ENCODE measurements at places on chromosomes 2 and 18.
A peak's percentile ranks its signal among the peaks of the same experiment; 100 is the strongest.

DNA sequence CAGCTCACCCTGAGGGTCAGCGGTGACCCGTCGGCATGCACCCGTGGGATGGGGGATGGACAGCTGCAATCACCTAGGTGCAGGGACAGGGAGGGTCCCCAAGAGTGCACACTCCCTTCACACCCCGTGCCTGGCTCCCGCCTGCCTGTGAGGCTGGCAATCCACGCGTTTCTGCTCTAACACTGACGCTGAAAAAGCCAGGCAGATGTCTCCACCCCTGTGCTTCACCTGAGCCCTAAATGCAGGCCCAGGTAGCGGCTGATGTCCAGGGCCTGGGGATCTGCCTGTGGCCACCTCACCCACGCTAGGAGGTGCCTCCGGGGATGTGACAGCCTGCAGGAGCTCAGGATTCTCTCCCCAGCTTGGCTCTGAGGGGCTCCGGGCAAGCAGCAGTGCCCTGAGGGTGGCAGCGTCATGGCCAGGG is 212.0 kb upstream of the SALL3 start:
- no peak for DNase-seq

GRCh38 chr18:79770826-79771225 is 26.9 kb upstream of the KCNG2 start:
- no peak for DNase-seq

DNA sequence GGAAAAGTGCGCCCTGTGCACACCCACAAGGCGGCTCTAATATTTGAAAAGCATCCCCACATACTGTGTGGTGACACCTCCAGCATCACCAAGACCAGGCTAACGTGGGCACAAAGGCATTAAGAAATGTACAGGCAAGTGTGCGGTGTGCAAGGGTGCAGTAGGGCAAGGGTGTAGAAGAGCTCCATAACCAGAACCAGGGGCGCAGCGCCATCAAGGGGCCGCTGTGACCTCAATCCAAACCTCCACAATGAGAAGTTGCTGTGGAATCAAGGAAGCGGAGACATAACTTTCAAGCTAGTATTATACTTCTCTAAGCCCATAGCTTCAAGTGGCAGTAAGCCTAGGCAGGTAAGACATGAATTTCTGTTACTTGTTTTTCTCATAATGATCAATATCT is 13.0 kb downstream of the L3MBTL4 start:
- no peak for DNase-seq

GRCh38 chr2:105034170-105034569 is 3.7 kb upstream of the MRPS9 start:
- no peak for DNase-seq

DNA sequence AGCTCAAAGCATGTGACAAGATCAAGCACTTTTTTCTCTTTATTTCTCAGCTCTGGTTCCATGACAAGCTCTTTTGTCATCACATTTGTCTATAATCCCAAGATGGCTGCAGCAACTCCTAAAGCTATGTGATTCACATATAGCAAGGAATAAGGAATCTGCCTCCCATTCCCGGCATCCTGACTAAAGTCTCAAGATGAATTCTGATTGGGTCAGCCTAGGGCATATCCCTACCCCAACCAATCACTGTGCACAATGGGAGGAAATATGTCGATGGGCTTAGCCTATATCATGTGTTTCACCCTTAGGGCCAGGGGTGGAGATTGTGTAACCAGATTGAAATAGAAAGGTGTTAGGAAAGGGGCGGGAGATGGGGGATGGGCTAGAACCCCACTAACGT is 23.1 kb upstream of the COLEC12 start:
- no peak for DNase-seq

- no peak for DNase-seq
Observed at GRCh38 chr18:9182852-9183399, 46.3 kb downstream of the ANKRD12 start.

DNA sequence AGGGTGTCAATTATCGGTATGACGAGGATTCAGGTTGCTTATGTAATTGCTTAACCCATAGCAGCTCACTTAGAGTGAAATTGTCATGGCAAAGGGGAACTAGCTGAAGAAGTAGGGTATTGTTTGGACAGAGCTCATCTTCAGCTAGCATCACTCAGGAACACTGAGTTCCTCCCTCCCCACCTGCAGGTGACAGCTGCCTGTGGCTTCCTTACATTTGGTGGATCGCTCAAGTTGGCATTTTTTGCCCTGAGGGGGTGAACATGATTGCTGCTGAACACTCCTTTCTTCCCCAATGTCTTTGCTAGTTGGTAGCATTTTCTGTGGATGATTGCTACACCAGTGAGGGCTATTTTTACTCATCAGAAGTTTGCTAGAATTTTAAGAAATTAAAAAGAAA is 86.7 kb upstream of the THUMPD2 start:
- no peak for DNase-seq

DNA sequence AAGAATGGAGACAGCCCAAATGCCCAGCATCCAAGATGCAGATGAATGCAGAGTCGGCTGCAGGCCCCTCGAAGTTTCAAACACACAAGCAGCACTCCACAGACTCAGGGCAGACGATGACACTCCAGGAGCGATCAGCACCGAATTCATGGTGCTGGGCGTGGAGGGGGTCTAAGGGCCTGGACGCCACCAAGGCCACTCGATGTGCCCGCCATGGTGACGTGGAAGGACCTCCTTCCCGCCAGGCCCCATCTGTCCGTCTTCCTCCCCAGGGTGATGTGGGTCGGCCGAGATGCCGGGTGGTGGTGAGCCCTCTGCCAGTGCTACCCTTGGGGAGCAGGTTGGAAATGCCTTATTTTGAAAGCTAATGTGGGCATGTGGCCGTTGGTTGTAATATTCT is 9.4 kb downstream of the KIF1A start:
- no peak for DNase-seq

DNA sequence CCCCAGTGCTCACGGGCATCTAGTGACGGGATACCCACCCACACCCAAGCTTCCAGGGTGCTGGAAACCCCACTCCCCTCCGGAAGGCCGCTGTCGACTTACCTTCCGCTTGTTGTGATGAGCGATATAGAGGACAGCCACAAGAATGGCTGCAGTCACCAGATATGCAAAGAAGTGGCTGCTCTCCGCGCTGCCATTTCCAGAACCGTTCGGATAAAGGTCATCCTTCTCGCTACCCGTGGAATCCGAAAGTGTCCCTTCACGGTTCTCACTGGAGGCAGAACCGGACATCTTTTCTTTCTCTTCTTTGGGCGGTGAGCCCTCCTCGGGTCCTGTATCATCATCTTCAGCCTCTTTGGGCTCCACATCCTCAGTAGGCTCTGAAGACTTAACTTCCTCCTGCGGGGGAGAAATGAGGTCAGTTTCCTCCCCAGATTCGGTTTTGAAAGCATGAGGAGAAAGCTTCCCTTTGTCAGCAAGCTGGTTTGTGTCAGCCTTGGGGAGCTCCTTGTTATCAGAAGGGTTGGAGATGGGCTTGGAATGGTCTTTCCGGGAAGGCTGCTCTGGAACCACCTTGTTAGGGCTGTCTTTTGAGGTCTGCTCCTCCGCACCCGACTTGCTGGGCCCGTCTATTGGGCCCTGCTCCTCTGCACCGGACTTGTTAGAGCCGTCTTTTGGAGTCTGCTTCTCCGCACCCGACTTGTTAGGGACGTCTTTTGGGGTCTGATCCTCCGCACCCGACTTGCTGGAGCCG is 1.2 kb downstream of the TGOLN2 start:
- peak; percentile 74 for DNase-seq

DNA sequence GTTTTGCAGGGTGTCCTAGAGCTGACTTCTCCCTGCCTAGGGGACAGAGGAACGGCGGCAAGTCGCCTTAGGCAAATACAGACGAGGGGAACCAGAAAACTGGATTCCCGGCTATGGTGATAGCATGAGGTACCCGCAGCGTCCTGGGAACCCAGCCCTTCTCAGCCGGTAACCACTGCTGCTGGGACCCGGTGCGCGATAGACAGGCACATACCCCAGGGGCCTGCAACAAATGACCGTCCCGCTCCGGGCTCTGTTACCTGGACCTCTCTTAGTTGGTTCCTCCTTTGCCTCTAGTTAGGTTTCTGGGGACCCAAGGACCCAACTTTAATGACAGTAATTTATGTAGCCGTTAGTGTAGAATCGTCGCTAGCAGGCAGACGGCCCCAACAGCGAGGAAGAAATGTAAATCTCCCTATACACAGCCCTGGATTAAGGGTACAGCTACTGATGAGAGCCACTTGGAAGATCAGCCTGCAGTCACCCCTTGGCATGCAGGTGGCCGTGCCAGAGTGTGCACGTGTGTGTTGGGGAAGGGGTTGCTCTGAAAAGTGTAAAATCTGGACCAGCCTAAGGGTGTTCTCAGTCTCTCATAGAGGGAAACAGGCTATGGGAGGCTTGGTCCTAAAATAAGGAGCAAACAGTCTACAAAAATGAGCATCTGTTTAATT is 819 bp upstream of the SERPINE2 start:
- DNase-seq = no peak

GRCh38 chr2:117948615-117949014 is 65.3 kb downstream of the CCDC93 start:
- no peak for DNase-seq

DNA sequence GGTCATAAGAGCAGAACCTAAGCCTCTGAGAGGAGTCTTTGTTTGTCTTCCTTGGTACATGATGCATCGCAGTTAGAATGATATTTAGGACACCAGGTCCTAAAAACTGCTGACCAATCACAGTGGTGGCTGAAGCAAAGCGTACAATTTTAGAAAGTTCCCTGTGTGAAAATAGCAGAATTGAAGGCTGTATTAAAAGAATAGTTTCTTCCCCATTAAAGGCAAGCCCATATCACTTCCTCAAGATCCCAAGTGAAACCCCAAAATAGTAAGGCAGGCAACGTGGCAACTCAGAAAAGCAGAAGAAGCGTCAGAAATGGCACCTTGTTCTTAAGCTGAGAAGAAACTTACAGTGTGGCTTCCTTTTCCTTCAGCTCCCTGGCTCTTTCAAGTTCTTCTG is 154.8 kb upstream of the PGAP1 start:
- no peak for DNase-seq

DNA sequence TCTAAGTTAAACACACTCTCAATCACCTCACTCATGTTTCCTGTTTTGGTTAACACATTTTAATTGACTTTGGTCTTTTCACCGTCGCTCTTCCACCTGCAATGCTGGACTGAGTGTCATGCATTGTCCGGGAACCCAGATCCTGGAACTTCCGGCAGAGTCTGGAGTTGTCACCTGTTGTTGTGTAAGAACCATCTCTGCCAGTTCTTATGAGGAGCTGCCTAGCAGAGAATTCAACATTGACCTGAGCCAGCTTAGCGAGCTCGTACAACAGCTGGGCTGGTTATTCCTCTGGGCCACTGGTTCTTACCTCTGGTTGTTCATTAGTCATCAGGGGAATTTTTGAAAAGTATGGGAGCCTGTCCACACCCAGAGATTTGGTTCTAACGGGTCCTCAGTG is 75.7 kb downstream of the BCL2L11 start:
- no peak for DNase-seq

- no peak for DNase-seq
Observed at GRCh38 chr2:127118038-127118437, 11.1 kb upstream of the BIN1 start.

All from amniotic epithelial cell (primary cell).